ENCODE measurements at places on chromosomes 2 and 18. TPM values are rescaled to one million over a fixed set of nuclear protein-coding genes. Genes with fewer than 3 reads are reported as not detected.
A peak's percentile ranks its signal among the peaks of the same experiment; 100 is the strongest.

GRCh38 chr2:68469935-68470334, 2.5 kb downstream of the APLF start:
- no peak for DNase-seq

- no peak for DNase-seq
Observed at GRCh38 chr2:144707736-144708326, 187.9 kb upstream of the ZEB2 start.

PCARE gene
- total RNA-seq = not detected

GTF2A1L gene
- total RNA-seq = 1.6 TPM

DNA sequence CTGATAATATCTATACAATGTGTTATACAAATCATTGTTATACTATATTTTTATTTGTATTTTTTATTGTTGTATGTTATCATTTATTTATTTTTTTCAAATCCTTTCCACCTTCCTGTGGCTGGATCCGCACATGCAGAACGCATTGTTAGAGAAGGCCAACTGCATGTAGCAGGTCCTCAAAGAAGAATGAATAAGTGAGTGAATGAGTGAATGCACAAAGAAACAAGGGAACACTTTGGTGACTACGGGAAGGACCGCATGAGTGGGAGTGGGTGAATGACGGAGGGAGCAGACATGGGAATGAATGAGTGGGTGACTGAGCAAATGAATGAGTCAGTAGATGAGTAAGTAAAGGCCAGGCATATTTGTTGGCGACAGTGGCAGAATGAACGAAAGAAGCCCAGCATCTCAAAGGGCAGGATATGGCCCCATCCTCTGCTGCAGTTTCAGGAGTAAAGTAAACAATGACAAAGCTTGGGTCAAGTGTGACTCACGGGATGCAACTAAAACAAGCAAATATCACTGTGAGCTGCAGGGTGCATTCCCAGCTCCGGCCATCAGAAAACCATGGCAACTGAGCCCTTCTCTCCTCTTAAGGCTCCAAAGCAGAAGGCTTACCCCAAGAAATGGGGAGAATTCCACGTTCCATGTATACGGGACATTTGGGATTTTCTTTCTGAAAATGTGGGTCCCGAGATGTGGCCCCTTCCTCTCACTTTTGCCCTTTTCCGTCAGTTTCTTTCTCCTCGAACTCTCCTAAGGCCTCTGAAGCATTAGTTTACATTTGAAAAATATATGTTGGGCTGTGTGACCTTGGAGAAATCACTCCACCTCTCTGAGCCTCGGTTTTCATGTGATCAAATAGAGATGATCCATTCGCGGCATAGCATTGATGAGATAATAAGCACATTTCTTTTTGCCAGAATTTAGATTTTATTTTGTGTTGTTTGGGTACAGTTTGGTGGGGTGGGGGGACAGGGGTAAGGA, 24.5 kb downstream of the KCNF1 start:
- DNase-seq = no peak

DNA sequence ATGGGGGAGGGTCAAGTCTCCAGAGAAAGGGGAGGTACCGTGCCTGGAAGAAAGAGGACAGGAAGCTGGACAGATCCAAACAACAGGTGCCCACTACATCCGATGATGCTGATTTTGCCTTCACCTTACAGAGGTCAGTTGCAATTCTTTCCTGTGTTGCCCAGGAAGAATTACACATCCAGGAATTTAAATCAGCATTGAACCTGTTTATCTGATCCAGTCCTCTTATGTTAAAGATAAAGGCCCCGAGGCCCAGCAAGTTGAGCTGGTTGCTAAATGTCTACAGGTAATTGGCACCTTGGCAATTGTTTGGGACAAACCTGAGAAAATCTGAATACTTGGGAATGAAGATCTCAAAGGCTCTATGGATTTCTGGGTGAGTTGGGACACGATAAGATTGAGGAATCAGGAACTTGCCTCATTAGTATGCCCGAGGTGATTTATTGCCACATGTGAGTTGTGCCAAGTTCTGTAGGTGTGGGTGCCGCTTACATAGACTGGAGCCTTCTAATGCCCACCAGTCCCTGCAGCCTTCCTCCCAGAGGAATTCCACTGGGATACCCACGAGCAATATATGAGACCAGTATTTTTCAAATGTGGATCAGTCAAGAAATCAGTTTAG, 6.9 kb upstream of the CNNM4 start:
- no peak for DNase-seq

TEX44 gene
- not detected for total RNA-seq

DNA sequence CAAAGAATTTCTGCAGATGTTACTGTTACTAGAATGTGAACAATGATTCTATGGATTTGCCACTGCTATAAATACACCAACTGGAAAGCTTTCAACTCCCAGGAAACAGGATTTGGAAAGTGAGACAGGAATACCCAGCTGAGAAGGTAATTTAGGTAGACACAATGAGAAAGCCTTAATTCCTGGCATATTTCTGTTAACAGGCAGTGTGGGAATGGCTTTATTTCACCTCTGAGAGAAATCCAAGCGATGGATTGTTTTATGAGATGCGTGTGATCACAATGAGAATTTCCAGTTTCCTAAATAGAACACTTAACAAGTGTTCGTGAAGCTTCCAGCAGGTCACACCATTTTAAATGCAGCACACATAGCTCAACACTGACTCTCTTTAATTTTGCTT, 133.0 kb downstream of the SLC8A1 start:
- peak; percentile 19 for DNase-seq

DNA sequence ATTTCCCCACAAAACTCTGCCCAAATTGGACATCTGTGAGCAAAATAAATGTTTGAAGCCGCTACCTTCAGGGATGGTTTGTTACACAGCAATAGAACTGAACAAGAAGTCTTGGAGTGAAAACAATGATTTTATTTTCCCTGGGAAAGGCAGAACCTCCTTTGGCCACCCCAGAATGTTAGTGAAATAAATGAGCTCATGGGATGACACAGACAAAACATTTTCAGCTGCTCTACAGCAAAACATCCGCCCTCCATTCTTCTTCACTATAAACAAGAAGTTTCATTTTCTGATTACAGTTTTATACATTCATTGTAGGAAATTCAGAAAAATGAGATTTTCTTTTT, 4.3 kb upstream of the EFHD1 start:
- DNase-seq = no peak

DNA sequence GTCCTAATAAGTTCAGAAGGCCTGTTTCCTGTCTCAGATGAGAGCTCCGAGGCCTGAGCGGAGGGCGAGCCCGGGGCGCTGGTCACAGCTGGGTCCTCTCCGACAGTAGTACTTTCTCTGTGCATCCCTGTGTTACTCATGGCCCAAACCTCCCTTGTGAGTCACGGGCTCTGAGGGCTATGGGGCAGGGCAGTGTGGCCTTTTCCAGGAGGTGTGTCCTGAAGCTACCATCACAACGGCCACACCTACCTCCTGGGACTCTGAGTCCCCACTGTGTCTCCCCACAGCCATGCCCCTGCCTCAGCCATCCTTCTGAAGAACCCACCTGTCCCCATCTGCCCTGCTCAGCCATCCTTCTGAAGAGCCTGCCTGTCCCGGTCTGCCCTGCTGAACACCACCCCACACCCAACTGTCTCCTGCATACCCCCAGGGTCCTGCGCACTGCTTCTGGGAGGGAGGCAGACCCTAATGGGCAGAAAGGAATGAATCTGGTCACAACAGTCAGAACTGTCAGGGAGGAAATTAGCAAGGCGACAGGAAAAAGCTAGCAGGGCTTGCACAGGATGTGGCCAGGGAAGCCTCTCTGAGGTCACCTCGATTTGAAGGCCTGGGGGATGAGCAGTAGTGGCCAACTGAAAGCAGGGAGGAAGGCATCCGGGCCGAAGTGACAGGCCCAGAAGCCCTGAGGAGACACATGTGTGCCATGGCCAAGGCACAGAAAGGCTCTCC, 145.4 kb upstream of the RIOK3 start:
- DNase-seq = no peak

All from neural progenitor cell (in vitro differentiated cells).